AG04450 (cell line): ENCODE measurements at places on chromosomes 11 and 22.

DNA sequence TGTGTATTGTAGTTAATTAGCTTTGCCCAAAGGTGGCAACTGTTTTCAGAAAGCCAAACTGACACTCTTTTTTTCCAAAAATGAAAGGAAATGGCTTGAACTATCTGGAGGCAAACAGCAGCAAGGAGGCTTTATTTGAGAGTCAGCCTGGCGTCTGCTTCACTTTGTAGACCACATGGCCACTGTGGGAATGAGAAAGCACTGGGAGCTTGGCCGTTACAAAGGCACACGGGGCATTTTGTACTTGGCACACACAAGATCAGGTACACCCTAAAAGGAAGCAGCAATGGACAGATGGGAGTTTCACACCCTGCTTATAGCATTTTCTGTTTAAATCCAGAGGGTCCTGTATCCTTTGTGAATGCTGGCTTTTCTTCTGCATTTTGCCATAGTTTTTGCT lies 126.3 kb downstream of the MPPED2 start:
- no peak for DNase-seq

- peak; percentile 45 for DNase-seq
These were observed 24.0 kb upstream of the SMIM38 start for GRCh38 chr11:69131644-69132300.

- no peak for DNase-seq
These were observed 7.0 kb downstream of the CD81 start for GRCh38 chr11:2383852-2384804.

GRCh38 chr11:119447664-119448242 lies 24.8 kb upstream of the THY1 start:
- no peak for DNase-seq

- DNase-seq = no peak
These were observed 977.0 kb downstream of the TBC1D22A start for GRCh38 chr22:47739291-47740015.
